ENCODE measurements at places on chromosomes 16 and 17. TPM values are rescaled to one million over a fixed set of nuclear protein-coding genes. Genes with fewer than 3 reads are reported as not detected.

ERAL1 gene
- total RNA-seq = 46.3 TPM

GAS2L2 gene
- not detected for total RNA-seq

NPW gene
- total RNA-seq = 0.73 TPM

SRCIN1 gene
- not detected for total RNA-seq

KLHL10 gene
- total RNA-seq = not detected

LGALS9B gene
- 0.45 TPM for total RNA-seq

- no peak for DNase-seq
These were observed 19.6 kb downstream of the NME2 start for GRCh38 chr17:51185763-51186332.

GRCh38 chr16:84820771-84821170 is 986 bp downstream of the CRISPLD2 start:
- no peak for DNase-seq

DNA sequence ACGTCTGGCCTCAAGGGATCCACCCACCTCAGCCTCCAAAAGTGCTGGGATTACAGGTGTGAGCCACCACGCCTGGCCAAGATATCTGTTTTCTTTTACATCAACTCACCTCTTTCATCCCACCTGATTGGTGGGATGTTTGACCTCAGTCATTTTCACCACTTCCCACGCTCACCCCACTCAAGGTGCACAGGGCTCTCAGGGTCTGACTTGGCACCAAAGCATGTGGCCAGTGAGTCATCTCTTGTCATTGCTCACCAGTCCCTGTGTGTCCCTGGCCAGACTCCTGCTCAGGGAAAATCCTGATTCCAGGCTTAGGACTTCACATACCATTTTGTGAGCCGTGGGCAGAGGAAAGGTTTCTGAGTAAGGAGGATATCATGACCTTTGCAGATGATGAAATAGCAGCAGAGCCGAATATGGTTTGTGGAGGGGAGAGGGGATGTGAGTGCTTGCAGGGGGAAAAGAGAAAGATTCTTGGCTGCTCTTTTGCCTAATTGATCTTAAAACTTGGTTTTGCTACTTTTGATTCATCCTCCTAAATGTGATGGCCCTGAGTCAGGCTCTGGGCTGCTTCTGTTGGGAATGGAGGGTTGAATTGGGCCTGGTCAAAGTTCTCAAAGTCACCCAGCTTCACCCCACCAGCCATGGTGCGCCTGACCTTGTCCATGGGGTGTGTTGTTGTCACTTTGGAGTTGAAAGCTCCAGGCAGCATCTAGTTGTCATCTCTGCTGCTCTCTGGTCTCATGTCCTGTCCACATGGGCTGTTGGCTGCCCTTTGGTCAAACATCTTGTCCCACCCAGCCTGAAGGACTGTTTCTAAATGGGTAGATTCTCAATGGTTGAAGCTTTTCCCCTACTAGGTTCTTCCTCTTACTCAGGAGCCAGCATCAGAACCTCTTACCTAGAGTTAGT is 6.0 kb upstream of the KCNH6 start:
- DNase-seq = no peak

DNA sequence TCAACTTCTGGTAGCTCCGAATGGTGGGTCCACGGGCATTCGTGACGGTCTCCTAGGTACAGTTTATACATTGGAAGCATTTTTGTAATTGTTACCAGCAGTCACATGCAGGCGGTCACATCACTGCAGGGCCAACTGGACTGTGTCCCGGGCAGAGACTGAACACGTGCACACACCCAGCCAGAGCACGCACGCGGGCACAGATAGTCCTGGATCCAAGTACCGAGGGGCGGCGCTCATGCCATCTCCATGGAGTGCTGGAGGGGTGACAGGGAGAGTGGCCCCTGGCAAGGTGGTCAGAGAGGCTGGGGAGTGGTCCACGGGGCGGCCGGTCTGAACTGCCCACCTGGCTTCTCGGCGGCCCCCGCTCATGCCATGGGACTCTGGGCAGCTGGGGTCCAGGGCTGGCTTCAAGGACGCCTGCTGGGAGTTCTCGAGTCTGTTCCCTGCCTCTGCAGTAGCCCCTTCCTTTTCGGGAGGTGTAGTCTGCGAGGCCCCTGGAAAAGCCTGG is 34.2 kb downstream of the BAIAP2 start:
- no peak for DNase-seq

- DNase-seq = no peak
These were observed 3.9 kb downstream of the SMIM5 start for GRCh38 chr17:75637143-75637538.

DNA sequence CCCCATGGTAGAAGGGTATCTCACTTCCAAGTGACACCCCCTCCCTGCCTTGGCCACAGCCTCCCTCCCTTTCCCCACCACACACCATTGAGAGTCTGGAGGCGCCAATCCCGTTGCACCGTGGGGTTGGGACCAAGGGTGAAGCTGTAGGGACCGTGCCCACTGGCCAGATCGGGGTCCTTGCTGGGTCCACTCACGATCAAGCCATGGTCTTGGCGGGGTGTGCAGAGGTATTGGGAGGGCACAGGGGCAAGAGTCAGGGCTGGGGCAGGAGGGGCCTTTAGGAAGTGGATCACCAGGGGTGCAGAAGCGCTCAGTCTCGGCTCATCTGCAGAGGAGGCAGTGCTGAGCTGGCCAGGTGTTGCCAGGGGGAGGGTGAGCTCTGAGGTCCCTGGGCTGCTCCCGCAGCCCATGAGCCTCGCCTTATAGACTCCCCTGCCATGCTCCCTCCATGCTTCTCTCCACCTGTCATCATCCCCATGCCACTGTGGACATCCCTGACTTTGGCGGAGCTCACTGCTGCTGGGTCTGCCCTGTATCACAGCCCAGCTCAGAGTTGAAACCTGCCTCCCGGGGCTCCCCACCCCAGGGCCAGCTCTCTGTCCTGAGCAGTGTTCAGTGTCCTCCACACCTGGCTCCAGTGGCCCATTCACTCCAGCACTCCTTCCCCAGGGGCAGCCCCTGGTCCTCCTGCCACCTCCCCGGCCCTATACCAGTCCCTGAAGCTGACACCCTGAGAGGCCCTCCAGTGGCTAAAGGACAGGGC is 8.3 kb downstream of the CDH16 start:
- no peak for DNase-seq

GRCh38 chr17:17412326-17412725 is 64.5 kb upstream of the MED9 start:
- DNase-seq = no peak

DNA sequence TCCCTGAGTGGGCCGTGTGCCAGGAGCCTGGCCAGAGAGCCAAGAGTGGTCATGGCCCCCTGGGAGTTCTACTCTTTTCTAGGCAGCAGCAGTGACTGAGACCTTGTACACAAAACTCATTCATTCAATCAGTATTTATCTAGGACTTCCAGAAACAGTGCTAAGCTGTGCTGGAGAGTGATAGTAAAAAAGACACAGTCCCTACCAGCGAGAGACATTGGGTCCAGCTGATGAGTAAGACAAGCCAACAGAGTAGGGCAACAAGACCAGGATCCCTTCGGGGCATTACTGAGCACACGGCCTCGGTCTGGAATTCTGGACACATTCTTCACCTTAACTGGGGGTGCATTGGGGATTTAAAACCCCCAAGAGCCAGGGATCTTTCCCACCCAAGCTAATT is 20.2 kb downstream of the CBX4 start:
- no peak for DNase-seq

DNA sequence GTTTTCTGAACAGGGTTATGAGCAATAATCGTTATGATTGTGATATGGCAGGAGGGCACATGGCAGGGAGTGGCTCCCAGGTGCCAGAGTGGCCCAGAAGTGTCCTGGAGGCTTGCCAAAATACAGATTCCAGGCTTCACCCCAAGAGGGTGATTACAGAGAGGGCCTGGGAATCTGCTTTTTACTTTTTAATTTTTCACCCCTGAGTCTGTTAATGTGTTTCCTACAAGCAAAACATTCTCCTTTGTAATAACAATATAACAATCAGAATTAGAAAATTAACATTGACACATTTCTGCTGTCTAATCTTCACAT is 212.4 kb downstream of the SNX29 start:
- no peak for DNase-seq

DNA sequence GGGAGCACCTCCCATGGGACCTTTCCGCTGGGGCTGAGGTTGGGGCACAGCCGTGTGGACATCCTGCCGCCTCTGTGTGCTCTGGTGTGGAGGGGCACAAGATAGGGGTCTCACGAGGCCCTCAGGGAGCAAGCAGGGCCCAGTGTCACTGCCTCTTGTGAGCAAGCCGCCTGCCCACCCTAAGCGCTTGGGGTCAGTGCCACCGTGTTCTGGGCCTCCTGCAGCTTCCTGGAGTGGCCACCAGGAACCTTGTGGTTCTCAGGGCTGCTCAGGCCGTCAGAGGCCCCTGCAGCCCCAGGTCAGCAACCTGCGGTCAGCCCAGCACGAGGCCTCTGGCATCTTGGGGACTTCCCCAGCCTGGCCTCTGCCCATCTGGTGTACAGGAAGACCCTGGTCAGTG is 13.6 kb upstream of the CAPN15 start:
- DNase-seq = no peak

DNA sequence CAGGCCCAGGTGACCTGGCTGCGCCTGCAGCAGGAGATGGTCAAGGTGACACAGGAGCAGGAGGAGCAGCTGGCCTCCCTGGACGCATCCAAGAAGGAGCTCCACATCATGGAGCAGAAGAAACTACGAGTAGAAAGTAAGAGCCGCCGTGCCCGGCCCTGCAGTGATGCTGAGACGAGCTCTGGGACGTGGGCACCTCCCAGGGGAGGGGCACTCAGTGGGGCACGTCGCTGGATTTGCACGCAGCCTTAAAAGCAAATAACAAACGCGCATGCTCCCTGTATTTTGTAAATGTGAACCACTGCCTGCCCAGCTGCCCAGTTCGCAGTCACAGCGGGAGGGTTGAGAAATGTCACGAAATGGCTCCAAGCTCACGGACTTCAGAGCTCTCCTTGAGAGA is 15.3 kb upstream of the GAA start:
- DNase-seq = no peak

DNA sequence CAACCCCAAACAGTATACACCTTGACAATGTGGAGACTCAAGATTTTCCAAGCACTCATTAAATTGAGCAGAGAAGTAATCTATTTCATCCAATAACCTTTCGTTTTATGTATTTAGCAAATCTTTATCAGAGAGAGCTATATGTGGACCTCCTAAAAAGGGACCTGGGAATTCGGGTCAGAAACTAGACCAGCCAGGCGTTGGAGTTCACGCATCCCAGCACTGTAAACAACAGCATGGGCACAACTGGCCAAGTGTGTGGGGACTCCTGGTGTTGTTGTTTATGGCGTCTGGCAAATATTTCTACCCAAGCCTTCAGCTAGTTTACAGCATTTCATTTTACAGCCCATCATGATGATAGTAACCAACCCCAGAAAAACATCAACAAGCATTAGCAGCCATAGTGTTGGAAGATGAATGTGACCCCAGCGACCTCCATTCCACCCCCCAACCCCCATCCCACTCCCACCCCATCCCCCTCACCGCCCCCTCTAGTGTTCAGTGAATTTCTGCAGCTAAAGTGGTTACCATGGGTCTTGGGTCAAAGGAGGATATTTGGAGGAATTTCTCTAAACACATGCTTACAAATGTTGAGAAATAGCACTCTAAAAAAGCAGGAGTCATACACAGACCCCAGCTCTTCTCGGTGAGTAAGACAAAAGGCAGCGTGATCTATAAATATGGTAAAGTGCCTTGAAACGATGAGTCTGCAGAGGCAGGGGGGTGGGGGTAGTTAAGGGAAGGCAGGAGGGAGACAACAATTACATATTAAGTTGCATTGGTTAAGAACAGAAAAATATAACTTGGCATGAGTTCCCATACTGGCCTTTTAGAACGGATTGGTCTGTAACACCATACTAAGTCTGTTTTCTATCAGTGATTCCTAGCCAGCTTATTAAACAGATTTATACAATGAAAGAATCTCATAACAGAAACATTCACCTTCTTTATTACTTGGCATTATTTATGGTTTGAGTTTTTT is 91.4 kb upstream of the TBX2 start:
- DNase-seq = no peak

Measured in activated CD8-positive, alpha-beta T cell treated with anti-CD3 and anti-CD28 coated beads, Interleukin-2, amount 10 ng/mL, durations not matched to agents 7 days and 5 days (primary cell).